ENCODE measurements at places on chromosomes 2 and 18.
A peak's percentile ranks its signal among the peaks of the same experiment; 100 is the strongest.

- no peak for DNase-seq
Observed at GRCh38 chr2:200353874-200354273, 47.4 kb downstream of the SPATS2L start.

GRCh38 chr2:101744832-101745231 lies 47.3 kb downstream of the MAP4K4 start:
- DNase-seq = no peak

DNA sequence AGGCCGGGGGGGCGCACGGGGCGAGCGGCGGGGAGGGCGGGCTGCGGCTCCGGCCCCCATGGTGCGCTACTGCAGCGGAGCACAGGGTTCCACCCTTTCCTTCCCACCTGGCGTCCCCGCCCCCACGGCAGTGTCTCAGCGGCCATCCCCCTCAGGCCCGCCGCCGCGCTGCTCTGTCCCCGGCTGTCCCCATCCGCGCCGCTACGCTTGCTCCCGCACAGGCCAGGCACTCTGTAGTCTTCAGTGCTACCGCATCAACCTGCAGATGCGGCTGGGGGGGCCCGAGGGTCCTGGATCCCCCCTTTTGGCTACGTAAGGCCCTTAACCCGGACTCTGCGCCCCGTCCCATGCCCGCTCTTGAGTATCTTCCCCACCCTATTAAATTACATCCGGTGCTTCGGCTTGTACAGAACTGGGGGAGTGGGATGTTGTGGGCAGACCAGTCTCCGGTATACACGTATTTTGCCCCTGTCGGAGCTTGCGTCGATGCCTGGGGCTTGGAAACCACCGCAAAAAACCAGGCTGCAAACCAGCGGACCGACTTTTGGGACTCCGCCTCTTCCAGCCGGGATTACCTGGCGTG lies 598 bp upstream of the WBP1 start:
- peak; percentile 80 for DNase-seq

DNA sequence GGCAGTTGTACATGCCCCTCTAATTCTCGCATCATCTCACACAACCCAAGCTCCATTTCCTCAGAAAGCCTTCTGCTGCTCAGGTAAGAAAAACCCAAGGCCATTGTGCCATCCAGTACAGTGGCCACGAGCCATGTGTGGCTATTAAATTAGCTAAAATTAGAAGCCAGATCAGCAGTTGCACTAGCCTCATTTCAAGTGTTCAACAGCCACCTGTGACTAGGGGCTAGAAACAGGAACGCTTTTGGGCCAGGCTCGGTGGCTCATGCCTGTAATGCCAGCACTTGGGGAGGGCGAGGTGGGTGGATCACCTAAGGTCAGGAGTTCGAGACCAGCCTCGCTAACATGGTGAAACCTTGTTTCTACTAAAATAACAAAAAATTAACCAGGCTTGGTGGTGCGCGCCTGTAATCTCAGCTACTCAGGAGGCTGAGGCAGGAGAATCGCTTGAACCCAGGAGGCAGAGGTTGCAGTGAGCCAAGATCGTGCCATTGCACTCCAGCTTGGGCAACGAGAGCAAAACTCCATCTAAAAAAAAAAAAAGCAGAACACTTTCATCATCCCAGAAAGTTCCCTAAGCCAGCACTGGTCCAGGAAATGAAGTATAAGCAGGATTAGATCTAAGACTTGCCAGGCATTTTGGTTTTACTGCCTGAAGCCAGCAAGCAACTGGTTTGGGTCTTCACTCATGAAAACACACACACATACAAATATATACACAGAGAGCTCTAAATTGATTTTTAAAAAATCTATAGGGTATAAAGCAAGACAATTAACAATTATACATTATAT lies 35.7 kb downstream of the ATP8B1 start:
- no peak for DNase-seq

GRCh38 chr2:217934321-217935131 lies 68.3 kb downstream of the TNS1 start:
- DNase-seq = no peak

DNA sequence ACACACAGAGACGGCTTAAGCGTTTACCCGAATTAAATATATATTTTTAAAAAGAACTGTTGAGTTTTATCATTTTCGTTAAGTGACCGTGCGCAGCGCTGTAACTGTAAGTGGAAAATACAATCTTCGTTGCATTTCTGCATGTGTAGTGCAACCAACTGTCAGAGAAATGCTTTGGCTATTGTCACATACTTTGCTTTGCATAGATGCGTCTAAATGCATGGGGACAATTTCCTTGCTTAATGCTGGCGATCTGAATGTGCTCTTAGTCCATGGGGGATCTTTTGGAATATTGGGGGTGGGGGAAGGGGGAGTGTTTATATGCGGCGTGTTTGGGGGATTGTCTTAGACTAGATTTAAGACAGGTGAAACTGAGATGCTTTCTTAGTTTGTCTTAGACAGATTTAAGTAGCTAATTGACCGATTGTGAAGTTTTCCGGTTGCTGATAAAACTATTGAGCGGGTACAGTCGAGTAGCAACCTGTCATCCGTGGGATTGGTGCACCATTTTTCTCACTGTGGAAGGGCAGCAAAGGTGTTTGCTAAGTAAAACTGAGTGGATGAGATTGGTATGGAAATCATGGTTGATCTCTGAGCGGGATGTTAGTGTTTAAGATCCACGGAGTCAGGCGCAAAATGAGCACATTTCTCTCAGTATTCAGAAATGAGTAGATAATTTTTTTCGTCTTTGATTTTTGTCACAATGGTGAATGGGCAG lies 476 bp downstream of the VSNL1 start:
- DNase-seq = no peak

- DNase-seq = no peak
Observed at GRCh38 chr2:138267902-138268254, 233.7 kb upstream of the SPOPL start.

GRCh38 chr2:240949791-240950705 lies 43.9 kb downstream of the CROCC2 start:
- DNase-seq = no peak
